Activated CD4-positive, alpha-beta memory T cell treated with anti-CD3 and anti-CD28 coated beads, Interleukin-2, amount 10 ng/mL, durations not matched to agents 7 days and 5 days (primary cell): ENCODE measurements at places on chromosomes 6 and 20. TPM values are rescaled to one million over a fixed set of nuclear protein-coding genes. Genes with fewer than 3 reads are reported as not detected.

LCA5 gene
- 0.15 TPM for total RNA-seq

TMC2 gene
- not detected for total RNA-seq

DEFB132 gene
- not detected for total RNA-seq

- H3K4me1 ChIP-seq, result no peaks in the 10 kb centered on the region
- no peak overlapping the region for H3K27ac ChIP-seq
- no peak overlapping the region for H3K4me3 ChIP-seq
- H3K36me3 ChIP-seq, result no peaks in the 10 kb centered on the region
Observed at GRCh38 chr6:17505062-17505476, 95.0 kb upstream of the FAM8A1 start.

- H3K27me3 ChIP-seq, result peaks cover 6% of the 10 kb centered on the region
- DNase-seq, result no peak
- H3K4me3 ChIP-seq, result no peak overlapping the region
- H3K27ac ChIP-seq, result no peak overlapping the region
- no peaks in the 10 kb centered on the region for H3K36me3 ChIP-seq
- H3K4me1 ChIP-seq, result no peaks in the 10 kb centered on the region
Observed at GRCh38 chr6:916131-916530, 223.2 kb upstream of the EXOC2 start.

DNA sequence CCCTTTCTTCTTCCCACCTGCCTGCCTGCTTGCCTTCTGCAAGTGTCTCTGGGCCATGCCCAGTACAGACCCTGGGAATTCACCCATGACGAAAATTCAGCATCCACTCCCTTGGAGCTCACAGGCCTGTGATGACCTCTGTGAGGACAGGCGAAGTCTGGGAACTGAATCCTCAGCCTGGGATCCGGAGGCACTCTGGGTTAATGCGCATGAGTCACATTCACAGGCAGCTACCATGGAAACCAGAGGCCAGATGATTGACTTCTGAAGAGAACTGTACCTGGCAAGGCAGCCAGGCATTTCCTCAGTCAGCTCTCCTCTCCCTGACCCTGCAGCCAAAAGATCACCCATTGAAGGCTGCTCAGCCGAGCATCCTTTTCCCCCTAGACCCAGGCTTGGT lies 41.0 kb downstream of the SLC9A8 start:
- no peak for DNase-seq
- no peak overlapping the region for H3K27ac ChIP-seq
- H3K4me1 ChIP-seq, result peaks cover 27% of the 10 kb centered on the region
- H3K27me3 ChIP-seq, result no peaks in the 10 kb centered on the region

DNA sequence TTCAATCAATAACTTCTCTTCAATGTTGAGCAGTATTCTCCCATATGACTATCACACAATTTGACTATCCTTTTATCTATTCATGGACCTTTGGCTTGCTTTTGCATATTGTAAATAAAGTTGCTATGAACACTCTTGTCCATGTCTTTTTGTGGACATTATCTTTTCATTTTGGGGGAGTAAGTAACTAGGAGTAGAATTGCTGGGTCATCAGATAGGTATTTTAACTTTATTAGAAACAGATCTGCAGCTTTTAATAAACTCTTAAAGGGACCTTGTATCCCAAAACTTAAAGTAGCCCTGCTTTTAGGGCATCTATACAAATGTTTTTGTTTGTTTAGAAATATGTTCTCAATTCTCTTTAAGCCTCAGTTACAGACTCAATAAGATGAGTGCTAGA lies 614.2 kb upstream of the CITED2 start:
- no peak overlapping the region for H3K27ac ChIP-seq
- no peak for DNase-seq
- no peaks in the 10 kb centered on the region for H3K36me3 ChIP-seq
- H3K27me3 ChIP-seq, result no peaks in the 10 kb centered on the region
- H3K4me3 ChIP-seq, result no peak overlapping the region

GRCh38 chr20:44388466-44389023 lies 33.0 kb downstream of the HNF4A start:
- H3K4me1 ChIP-seq, result peaks cover 5% of the 10 kb centered on the region
- no peaks in the 10 kb centered on the region for H3K36me3 ChIP-seq
- peaks cover 9% of the 10 kb centered on the region for H3K27me3 ChIP-seq
- no peak overlapping the region for H3K4me3 ChIP-seq
